ENCODE measurements at places on chromosomes 7 and 10.
A peak's percentile ranks its signal among the peaks of the same experiment; 100 is the strongest.

- DNase-seq, result no peak
These were observed 29.4 kb downstream of the SFXN4 start for GRCh38 chr10:119136084-119136483.

- no peak for DNase-seq
These were observed 201.3 kb downstream of the REEP3 start for GRCh38 chr10:63722537-63722936.

DNA sequence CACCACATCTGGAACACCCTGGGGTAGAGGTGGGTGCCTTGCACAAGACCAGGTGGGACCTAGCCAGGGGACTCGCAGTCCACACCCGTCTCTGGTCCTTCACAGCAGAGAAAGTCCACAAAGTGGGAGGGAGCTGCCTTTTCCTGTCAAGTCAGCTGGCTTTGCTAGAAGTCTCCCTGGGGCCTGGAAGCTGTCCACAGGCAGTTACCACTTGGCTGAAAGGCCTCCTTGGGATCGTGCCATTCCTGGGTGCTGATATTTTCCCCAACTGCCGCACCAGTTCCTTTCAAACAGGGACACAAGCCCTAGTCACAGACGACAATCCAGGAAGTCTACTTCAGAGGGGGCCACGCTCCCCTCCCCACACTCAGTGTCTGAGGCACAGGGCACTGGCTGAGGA lies 75.4 kb downstream of the AFAP1L2 start:
- DNase-seq, result no peak

DNA sequence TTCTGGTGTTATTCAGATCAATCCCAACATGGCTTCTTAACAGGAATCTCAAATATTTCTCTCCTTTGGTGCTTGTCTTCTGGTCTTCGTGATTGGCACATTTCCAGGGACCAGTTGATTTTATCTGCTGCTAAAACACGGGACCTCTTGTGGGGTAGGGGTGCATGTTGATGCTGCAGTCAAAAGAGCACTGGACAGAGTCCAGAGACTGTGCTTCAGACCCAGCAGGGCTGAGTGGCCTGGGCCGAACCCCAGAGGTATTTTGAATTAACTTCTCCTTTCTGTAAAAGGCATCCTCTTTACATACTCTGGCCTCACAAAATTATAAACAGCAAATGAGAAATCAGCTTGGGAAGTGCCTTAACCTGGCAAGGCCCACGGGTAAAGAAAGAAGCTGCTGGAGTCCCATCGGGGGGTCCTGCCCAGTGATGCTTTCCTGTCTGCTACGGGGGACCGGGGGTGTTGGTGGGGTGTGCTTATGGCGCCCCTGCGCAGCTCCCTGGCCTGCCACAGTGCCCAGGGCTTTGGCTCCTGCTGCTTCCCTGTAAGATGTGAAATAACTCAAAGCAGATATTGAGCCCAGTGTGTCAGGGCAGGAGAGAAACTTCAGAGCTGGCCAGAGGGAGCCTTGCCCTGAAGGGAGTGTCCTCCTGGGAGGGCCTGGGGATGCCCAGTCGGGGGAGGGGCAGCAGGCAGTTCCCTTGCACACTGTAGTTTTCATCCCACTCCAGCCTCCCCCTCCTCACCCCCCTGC lies 230.5 kb downstream of the TCF7L2 start:
- no peak for DNase-seq

GRCh38 chr7:98125759-98126158 lies 19.1 kb downstream of the LMTK2 start:
- no peak for DNase-seq

- DNase-seq, result no peak
These were observed 8.5 kb downstream of the CALML3 start for GRCh38 chr10:5533098-5533731.

DNA sequence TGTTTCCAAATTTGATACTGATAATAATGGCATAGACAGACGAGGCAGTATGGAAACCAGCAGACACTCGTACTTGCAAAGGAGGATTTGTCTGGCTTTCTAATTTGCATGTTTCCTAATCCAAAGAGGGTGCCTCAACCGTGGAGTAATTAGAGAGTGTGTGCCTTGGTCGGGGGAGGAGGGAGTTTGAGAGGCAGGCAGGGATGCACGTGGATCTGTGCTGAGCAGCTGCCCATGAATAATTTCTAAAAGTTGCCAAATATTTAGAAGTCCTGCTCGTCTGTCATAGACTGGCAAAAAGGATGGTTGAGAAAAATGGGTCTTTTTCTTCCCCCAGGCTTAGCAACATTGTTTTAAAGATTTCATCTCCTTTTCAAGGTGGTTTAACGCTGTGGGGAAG lies 69.4 kb downstream of the PTPRE start:
- no peak for DNase-seq

- no peak for DNase-seq
These were observed 89.7 kb upstream of the IKZF1 start for GRCh38 chr7:50214771-50215170.

GRCh38 chr7:123665157-123665556 lies 9.5 kb downstream of the LMOD2 start:
- no peak for DNase-seq

DNA sequence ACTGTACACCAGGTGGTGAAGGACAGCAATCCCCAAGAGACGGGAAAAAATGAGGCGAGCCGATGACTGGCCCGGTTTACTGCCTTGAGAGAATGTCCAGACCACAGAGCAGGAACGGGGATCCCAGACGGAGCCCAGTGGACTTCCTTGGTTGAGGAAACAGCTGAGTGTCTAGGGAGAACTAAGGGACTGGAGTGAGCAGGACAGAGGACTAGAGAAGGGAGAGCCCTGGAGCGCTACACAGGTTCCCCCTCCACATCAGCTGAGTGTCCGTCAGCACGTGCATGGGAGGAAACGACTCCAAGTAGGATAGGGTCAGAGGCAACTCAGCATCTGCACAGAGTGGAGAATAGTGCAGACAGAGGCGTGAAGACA lies 7.1 kb upstream of the WDR86 start:
- no peak for DNase-seq

- peak; percentile 39 for DNase-seq
These were observed 28.0 kb downstream of the CHST12 start for GRCh38 chr7:2431260-2431867.

GRCh38 chr7:125555916-125556315 lies 626.3 kb upstream of the POT1 start:
- no peak for DNase-seq

GRCh38 chr10:100535715-100536353 lies at the start of gene HIF1AN:
Gene HIF1AN, plus strand, starts transcription at chr10:100535943. Its CDS starts 16 bp downstream, at chr10:100535959.
- DNase-seq, result peak; percentile 98

DNA sequence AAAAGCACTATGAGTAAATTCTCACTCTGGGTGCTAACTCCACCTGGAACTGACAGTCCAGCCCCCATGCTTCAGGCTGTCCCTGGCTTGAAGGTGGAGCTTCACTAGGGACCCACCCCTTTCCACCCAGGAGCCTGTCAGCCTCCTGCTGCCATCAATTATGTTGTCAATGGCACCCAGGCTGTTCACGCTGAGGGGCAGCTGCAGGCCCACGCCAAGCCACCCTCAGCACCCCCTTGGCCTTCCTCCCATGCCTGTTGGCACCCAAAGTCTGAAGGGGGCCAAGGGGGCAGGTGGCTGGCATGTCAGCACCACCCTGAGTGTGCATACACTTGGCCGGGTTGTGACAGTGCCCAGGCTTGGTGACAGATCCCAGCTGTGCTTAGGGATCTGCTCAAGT lies 149.3 kb downstream of the NXPH1 start:
- no peak for DNase-seq

DNA sequence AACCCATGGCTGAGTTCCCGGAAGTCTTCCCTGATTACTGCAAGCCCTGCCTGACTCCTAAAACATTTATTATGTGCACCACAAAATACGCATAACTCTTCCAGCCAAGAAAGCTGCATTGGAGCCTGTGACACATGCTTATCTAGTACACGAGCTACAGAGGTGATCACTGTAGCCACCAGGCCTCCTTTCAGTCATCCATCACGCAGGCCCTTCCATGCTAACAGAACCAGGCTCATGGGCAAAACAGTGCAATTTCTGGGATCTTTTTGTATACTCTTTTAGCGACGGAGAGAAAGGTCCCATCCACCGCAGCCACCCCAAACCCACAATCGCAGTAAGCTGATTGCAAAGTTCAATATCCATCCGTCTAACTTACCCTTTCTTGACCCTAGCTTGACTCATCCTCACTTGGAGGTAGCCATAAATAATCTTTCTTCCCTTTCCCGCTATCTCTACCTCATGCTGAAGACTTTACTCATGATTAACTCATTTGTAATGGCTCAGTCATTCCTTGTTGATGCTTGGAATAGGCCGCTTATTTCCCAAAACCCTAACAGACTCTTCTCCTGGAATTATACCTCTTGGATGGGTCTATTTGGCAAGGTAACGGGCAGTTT lies 1203.5 kb downstream of the TYW1 start:
- no peak for DNase-seq

DNA sequence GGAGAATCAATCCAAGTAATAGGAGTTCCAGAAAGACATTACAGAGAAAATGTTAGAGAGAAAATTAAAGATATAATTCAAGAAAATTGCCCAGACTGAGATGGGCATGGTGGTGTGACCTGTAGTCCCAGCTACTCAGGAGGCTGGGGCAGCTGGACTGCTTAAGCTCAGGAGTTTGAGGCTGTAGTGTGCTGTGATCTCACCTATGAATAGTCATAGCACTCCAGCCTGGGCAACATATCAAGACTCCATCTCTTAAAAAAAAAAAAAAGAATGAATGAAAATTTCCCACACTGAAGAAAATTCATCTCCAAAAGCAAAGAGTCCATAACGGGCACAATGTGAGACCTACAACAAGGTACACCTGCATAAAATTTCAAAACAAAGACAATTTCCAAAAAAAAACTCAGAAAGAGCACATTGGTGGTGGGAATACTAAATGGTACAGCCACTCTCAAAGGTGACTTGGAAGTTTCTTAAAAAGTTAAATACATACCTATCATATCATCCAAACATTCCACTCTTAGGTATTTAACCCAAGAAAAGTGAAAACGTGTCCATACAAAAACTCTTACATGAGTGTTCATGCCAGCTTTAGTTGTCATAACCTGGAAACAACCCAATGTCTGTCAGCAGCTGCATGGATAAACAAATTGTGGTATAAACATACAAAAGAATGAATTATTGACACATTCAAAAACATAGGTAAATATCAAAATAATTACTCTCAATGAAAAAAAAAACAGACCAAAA lies 6.9 kb upstream of the RGS10 start:
- DNase-seq, result no peak

- peak; percentile 48 for DNase-seq
These were observed 31.7 kb upstream of the DGKI start for GRCh38 chr7:137878333-137878961.

- DNase-seq, result no peak
These were observed 36.4 kb downstream of the GDI2 start for GRCh38 chr10:5776881-5777197.

DNA sequence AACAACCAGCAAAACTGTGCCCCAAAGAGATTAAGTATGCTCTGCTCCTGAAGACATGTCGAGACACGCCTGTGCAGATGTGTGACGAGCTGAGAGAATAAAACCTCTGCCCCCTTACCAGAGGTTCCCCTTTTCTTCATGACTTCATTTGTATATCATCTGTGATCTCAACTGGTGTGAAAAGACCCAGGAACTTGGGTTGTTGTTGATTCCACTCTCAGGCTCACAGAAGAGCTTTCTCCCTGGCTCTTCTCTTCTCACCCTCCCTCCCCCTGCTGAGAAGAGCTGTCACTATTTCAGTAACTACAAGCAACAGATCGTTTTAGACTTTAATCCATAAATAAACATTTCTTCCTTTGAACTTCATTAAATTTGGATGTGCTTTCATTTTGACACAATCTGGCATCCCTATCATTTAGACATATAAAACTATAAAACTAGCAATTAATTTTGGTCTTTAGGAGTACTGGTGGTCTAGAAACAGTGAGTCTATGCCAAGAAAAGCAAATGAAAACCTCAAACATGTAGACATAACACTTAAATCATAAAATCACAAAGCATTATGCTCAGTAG lies 179.3 kb upstream of the FZD8 start:
- peak; percentile 7 for DNase-seq

DNA sequence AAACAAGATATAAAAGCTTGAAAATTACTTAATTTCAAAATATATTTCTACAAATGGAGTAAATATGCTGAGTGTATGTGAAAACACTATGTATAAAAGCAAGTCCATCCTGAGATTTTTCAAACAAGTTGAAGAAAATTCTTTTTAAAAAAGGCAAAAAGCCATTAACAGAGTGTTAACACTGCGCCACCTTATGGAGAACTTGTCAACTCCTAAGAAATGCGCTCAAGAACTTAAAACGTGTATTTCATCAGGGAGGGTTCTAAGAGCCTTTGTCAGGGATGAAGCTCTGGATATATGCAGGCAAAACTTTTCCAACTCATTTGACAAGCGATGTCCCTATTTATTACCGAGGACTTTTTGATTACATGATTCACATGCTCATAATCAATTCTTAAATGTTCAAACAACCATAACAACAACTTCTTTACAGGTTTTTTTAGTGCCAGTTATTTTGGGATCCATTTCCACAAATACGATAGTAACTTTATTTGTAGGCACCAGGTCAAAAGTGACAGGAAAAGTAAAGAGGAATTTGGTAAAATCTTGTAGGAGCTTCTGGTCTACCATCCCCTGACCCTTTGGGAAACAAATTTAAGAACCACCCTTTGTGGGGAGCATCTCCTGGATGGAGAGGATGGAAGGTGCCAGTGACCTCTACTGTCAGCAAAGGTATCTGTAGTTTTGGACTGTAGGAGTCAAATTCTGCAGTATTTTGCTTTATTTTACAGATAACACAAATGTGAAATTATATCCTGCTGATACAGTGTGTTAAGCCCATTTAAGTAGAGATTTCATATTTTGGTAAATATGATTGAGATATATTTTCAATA lies 23.2 kb downstream of the CALCR start:
- peak; percentile 92 for DNase-seq

- DNase-seq, result no peak
These were observed 9.1 kb upstream of the IDI2 start for GRCh38 chr10:1034758-1035157.

- no peak for DNase-seq
These were observed 189.5 kb downstream of the DNAJB6 start for GRCh38 chr7:157526005-157526912.

- no peak for DNase-seq
These were observed 62.7 kb downstream of the VPS41 start for GRCh38 chr7:38846280-38846679.

GRCh38 chr7:27576360-27576944 lies 86.2 kb downstream of the HIBADH start:
- DNase-seq, result peak; percentile 60

DNA sequence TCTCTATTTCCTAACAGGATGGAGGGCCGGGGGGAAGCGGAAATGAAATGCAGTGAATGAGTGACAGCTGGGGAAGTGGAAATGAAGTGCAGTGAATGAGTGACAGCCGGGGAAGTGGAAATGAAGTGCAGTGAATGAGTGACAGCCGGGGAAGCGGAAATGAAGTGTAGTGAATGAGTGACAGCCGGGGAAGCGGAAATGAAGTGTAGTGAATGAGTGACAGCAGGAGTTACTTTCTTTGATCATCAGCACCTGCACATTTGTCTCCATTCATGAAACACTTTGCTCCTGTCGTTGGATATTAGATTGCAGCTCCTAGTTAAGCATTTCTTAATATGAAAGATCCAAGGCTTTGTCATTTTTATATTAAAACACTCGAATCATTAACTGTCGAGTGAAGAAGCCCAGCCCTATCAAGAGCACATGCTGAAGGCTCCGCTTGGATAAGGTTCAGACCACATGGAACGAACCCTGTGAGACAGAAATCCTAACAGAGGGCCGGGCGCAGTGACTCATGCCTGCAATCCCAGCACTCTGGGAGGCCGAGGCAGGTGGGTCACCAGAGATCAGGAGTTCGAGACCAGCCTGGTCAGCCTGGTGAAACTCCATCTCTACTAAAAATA lies 406.0 kb upstream of the ADARB2 start:
- no peak for DNase-seq

- no peak for DNase-seq
These were observed 82.9 kb downstream of the AUTS2 start for GRCh38 chr7:69681181-69681580.
